ENCODE measurements at places on chromosomes 3 and 15.

DNA sequence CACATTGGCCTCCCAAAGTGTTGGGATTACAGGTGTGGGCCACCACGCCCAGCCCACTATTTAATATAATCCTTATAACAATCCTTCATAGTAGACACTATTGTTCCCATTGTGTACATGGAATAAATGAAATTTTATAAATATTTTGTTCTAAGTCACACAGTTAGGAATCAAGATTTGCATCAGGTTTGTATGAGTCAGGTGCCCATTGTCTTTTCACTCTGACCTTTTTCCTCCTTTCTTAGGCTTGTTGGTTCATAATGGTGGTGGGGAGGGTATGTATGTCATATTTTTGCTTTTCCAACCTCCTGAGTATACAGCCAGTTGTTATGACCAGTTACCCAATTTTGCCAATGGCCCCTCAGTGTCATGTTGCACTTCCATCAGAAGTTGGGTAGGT lies 18.0 kb upstream of the SLC30A4 start:
- no peak for DNase-seq

- DNase-seq = no peak
Measured at GRCh38 chr3:39124876-39125840, 17.7 kb downstream of the TTC21A start.

DNA sequence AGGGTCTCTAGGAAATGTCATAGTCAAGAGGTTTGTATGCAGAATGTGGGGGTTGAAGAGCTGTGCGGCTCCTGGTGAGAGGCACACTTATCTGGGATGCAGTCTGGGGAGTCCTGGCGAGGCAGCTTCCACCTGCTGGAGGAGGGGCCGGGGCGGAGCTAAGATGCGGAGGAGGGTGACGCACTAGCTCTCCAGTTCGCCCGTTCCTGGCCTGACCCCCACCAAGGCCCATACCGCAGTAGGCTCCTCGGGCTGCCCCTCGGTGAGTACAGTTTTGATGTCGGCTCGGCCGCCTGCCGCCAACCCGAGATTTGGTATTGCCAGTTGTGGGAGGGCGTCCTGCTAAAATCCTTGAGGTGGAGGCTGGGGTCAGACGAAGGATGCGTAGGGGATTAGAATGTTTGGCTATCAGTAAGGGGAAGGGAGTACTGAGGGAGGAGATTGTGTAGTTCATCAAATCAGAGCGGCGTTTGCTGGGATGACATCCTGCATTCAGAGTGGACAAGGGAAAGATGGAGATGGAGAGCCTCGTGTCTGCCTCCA lies at the start of gene SCG5:
SCG5 (plus strand) TSS at position 194 of the 543 bp plus-strand sequence. CDS start 1,883 bp downstream, outside the sequence.
- no peak for DNase-seq

DNA sequence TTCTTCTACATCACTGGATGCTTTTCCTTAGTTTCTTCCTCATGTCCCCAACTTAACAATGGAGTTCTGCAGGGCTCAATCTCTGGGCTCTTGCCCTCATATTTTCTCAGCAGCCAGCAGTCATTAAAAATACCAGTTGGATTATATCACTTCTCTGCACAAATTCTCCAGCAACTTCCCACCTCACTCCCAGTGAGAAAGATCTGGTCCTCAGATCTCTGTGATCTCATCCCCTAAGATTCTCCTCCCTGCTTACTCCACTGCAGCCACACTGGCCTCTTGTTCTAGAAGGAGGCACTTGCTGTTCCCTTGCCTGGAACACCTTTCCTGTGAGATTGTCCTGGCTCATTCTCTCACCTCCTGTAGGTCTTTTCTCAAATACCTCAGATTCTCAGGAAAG lies 6.1 kb downstream of the ERICH6 start:
- no peak for DNase-seq

GRCh38 chr3:39515681-39516441 lies 48.4 kb downstream of the MOBP start:
- DNase-seq = no peak

DNA sequence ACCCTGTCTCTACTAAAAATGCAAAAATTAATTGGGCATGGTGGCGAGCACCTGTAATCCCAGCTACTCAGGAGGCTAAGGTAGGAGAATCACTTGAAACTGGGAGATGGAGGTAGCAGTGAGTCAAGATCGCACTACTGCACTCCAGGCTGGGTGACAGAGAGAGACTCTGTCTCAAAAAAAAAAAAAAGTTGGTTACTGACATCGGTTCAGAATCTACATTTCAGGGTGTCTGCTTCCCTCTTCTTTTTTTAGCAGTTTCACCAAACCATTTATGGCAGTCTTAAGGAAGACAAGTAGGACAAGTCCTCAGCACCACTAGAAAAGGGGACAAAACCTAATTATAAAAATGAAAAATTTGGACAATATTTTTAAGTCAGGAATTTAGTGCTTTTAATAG lies 3.3 kb upstream of the USP4 start:
- DNase-seq = no peak

GRCh38 chr3:185558395-185558794 lies 6.0 kb upstream of the LIPH start:
- no peak for DNase-seq

GRCh38 chr15:101675796-101676582 lies 23.8 kb upstream of the TM2D3 start:
- DNase-seq = no peak

DNA sequence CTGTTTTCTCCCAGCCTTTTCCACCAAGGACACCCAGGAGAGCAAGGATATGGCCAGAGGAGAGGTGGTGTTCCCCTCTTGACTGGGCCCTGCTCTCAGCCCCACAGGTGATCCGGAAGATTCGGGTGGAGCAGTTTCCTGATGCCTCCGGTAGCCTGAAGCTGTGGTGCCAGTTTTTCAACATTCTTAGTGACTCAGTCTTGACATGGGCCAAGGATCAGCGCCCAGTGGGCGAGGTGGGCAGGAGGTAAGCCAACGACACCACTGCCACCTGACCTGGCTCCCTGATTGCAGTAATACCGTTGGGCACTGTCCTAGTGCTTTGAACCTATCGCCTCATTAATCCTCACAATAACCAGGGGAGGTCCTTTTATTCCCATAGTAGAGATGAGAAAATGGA lies 25.3 kb upstream of the SLC28A1 start:
- no peak for DNase-seq

DNA sequence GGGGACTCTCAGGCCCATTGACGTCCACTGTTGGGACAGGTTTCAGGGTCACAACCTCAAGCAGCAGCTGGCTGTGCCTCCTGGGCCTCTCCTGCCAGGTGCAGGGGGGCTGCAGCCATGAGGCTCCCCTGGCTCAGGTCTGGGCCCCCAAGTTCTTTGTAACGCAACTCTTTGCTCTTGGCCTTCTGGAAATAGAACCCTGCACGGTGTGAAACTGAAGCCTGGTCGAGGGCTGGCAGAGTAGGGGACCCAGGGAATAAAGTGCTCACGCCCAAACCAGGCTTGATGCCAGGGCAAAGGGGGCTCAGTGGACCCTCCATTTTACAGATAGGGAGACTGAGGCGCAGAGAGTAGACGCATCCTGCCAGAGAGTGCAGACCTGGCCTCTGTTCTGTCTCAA lies 771 bp downstream of the CALML4 start:
- no peak for DNase-seq

DNA sequence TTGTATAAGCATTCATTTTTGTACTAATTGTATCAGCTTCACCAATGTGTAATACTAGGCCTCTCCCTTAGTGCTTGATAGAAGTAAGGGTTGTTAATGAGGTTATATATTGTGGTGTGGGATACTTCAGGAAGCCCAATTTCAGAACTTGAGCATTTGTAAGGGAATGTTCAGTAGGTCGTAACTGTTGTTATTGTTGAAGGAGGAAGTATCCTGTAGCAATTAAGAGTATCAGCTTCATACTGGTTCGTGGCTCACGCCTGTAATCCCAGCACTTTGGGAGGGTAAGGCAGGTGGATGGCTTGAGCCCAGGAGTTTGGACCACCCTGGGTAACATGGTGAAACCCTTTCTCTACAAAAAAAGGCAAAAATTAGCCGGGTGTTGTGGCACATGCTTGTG lies 30.6 kb downstream of the IQGAP1 start:
- DNase-seq = no peak

GRCh38 chr3:137687181-137687879 lies 76.8 kb upstream of the SOX14 start:
- no peak for DNase-seq

- DNase-seq = no peak
Measured at GRCh38 chr15:83310521-83311456, 26.3 kb upstream of the BNC1 start.

DNA sequence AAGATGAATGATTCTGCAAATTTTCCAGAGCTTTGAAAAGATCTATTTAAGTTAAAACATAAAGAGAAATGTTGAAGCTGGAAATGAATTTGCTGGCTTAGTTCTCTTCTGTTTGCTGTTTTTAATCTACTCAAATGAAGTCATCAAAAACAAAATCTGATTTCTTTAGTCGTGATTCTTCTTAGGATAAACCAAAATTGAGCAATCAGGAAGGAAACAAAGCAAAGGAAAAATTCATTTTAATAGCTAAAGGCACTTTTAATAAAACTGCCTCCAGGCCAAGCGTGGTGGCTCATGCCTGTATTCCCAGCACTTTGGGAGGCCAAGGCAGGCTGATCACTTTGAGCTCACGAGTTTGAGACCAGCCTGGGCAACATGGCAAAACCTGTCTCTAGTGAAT lies 91.2 kb downstream of the DUT start:
- no peak for DNase-seq
